ENCODE measurements at places on chromosomes 11 and 22. TPM values are rescaled to one million over a fixed set of nuclear protein-coding genes. Genes with fewer than 3 reads are reported as not detected.

- peak; percentile 57 for DNase-seq
Observed at GRCh38 chr11:57313071-57313787, 11.5 kb downstream of the TNKS1BP1 start.

GRCh38 chr11:126515501-126515900 lies 160.0 kb downstream of the ST3GAL4 start:
- no peak for DNase-seq

The NR1H3 gene
- 49.8 TPM for total RNA-seq

GRCh38 chr11:15724601-15725000 lies 609.9 kb downstream of the INSC start:
- no peak for DNase-seq

The PIK3IP1 gene
- total RNA-seq = 53.0 TPM

GRCh38 chr11:82790723-82791484 lies 57.2 kb upstream of the FAM181B start:
- DNase-seq = no peak

The OR52N1 gene
- not detected for total RNA-seq

The ELMOD1 gene
- total RNA-seq = not detected
